ENCODE measurements at places on chromosomes 5 and 9. TPM values are rescaled to one million over a fixed set of nuclear protein-coding genes. Genes with fewer than 3 reads are reported as not detected.

The OLFM1 gene
- total RNA-seq, result 10.8 TPM

The NACC2 gene
- 12.7 TPM for total RNA-seq

The WWC1 gene
- total RNA-seq, result not detected

The TICAM2 gene
- total RNA-seq, result 5.4 TPM

The THBS4 gene
- 4.7 TPM for total RNA-seq

The PCDHB3 gene
- 1.2 TPM for total RNA-seq

- DNase-seq, result no peak
- H3K36me3 ChIP-seq, result no peaks in the 10 kb centered on the region
- H3K4me3 ChIP-seq, result no peak overlapping the region
- no peaks in the 10 kb centered on the region for H3K4me1 ChIP-seq
- H3K27ac ChIP-seq, result no peak overlapping the region
Observed at GRCh38 chr5:158373608-158374395, 514.9 kb upstream of the CLINT1 start.

DNA sequence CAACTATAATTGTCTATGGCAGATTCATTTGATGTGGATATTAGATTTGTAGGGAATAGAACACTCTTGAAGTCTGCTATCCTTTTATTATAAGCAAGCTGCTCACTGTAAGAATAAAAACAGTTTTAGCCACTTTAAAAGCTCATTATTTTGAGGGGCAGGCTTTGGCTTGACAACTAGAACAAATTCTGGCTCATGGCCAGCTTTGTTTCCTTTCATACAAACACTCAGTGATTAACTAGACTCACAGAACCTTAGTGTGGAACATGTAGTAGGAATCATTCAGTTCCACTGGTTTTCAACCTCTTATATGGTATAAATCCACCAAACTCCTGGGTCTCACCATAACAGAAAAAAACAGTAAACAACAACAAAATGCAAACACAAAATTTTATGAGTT, 27.4 kb upstream of the CEP120 start:
- no peaks in the 10 kb centered on the region for H3K36me3 ChIP-seq
- no peaks in the 10 kb centered on the region for H3K27me3 ChIP-seq
- no peak overlapping the region for H3K27ac ChIP-seq
- peak; percentile 18 for DNase-seq

DNA sequence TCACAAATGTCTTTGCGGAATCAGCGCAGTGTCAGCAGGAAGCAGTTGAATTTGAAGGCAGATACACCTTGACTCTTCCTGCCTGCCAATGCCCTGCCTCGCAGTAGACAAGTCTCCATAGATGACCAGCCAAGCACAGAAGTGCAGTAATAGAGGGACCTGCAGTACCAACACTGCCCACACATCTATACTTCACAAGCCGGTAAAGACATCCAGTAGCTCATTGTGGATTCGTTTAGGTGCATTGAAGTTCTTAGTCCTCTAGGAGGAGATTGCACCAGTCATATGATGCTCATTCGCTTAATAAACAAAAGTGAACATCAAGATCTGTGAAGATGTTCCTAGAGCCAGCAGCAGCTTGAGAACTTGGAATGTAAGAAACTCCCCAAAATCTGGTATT, 7.1 kb upstream of the IFNA2 start:
- no peaks in the 10 kb centered on the region for H3K4me1 ChIP-seq
- no peak overlapping the region for H3K4me3 ChIP-seq
- no peak for DNase-seq

GRCh38 chr9:109476642-109477257, 21.4 kb downstream of the PTPN3 start:
- H3K27me3 ChIP-seq, result no peaks in the 10 kb centered on the region
- H3K27ac ChIP-seq, result no peak overlapping the region
- H3K4me3 ChIP-seq, result no peak overlapping the region
- no peaks in the 10 kb centered on the region for H3K36me3 ChIP-seq

DNA sequence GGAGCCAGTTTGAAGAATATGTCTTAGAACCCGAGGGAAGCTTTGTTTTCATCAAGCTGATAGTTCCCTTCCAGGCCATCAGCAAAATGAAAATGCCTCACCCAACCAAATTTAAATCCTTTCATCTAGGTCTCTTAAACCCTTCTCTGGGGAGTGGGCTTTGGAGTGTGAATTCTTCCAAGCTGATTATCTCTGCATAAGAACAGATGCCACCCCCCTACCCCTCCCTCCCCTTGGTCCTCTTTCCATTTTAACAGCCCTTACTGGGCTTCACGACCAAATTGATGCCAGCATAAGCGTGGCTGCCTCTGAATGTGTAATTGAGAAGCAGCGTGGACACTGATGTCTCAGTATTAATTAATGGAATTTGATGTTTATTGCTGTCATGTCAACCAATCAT, 509.7 kb upstream of the CLINT1 start:
- H3K4me3 ChIP-seq, result no peak overlapping the region
- H3K27me3 ChIP-seq, result no peaks in the 10 kb centered on the region
- H3K27ac ChIP-seq, result no peak overlapping the region
- no peaks in the 10 kb centered on the region for H3K36me3 ChIP-seq
- no peaks in the 10 kb centered on the region for H3K4me1 ChIP-seq

- no peaks in the 10 kb centered on the region for H3K36me3 ChIP-seq
- H3K27ac ChIP-seq, result no peak overlapping the region
- H3K27me3 ChIP-seq, result no peaks in the 10 kb centered on the region
- no peaks in the 10 kb centered on the region for H3K4me1 ChIP-seq
- no peak for DNase-seq
Observed at GRCh38 chr5:43616535-43616934, 13.6 kb downstream of the NNT start.

DNA sequence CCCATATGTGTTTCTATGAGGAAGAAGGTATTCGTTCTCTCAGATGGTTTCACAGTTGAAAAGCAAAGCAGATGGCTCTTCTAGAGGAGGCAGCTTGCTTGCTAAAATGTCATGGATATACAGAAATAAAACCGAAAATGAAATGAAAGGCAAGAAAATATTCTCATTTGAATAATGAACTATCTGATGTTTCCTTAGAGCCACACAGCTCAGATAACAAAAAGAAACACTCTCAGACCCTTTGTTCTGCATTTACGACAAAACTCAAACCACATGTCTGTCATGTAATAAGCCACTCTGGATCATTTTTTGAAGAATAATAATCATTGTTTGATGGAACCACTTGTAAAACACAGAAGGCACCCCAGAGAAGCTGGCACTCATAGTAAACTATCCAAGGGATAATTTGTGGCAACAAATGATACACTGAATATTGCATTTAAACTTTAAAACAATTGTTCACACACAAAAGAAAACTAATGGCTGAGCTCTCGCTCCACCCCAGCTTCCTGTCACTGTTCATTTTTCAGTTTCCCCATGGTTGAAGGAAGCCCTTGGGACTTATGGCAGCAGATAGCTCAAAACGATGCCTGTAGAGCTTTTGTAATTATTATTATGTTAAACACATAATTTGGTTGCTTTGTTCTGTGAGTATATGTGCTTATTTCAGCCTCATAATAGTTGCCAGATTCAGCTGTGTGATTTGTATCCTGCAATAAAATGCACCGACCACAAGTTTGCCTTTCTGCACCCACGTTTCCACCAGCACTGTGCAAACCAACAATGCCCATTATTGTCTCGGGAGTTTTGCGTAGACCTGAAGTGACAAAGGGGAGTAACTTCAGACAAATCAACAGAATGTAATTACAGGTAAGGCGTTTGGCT, 256.0 kb downstream of the TMEM167A start:
- no peak overlapping the region for H3K27ac ChIP-seq
- no peak for DNase-seq
- no peak overlapping the region for H3K4me3 ChIP-seq
- H3K27me3 ChIP-seq, result no peaks in the 10 kb centered on the region

GRCh38 chr9:112005939-112006338, 109.3 kb downstream of the UGCG start:
- DNase-seq, result no peak
- no peak overlapping the region for H3K27ac ChIP-seq
- H3K36me3 ChIP-seq, result no peaks in the 10 kb centered on the region
- H3K27me3 ChIP-seq, result no peaks in the 10 kb centered on the region
- H3K4me1 ChIP-seq, result no peaks in the 10 kb centered on the region

DNA sequence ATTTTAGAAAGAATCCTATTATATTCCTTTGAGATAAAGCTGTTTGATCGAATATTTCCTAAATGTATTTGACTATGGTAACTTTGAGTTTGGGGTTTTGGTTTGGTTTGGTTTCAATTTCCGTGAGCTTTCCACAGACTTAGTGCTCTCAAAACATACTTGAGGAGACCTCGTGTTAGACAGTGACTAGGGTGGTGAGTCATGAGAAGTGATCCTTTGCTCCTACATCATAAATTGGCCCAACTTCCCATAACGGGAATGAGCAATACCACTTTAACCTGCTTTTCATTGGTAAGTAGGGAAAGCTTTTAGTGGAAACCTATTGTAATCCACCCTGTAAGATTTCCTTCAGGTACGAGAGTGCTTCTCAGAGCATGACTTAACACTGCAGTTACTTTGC, 3.8 kb upstream of the RASEF start:
- no peaks in the 10 kb centered on the region for H3K27me3 ChIP-seq
- H3K4me3 ChIP-seq, result no peak overlapping the region
- DNase-seq, result no peak
- H3K36me3 ChIP-seq, result no peaks in the 10 kb centered on the region

DNA sequence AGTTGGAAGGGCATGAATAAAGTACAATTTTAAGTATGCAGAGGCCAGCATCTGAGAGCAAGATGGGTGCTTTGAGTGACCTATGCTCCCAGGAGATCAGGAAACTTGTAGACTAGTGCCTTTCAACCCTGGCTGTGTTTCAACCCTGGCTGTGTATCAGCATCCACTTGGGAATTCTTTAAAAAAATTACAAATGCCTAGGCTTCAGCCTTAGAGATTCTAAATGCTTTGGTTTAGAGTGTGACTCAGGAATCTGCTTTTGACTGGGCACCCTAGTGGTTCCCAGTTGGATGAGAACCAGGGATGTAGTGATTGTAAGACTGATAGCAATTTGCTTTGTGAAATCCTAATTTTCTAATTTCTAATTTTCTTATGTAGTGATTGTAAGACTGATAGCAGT, 65.6 kb downstream of the RALGPS1 start:
- no peaks in the 10 kb centered on the region for H3K27me3 ChIP-seq
- DNase-seq, result no peak
- H3K4me3 ChIP-seq, result no peak overlapping the region
- no peaks in the 10 kb centered on the region for H3K4me1 ChIP-seq
- no peaks in the 10 kb centered on the region for H3K36me3 ChIP-seq
- H3K27ac ChIP-seq, result no peak overlapping the region

DNA sequence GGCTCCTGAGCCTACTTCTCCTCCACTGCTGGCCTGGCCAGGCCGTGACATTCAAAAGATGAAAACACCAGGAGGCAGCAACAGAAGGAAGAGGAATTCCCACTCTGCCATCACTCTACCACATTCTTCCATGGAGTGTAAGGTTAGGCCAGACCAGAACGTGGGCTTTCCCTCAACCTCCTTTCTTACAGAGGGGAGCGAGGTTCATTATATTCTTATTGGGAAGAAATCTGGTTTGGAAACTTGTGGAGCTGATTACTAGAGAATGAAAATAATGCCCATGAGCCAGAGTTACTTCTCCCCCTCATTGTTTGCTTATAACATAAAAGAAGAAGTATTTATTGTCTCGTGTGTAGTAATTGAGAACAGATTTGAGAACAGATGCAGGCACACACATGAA, 136.3 kb upstream of the BASP1 start:
- no peak for DNase-seq
- H3K4me1 ChIP-seq, result peaks cover 4% of the 10 kb centered on the region
- H3K27ac ChIP-seq, result no peak overlapping the region
- no peak overlapping the region for H3K4me3 ChIP-seq
- no peaks in the 10 kb centered on the region for H3K36me3 ChIP-seq
- no peaks in the 10 kb centered on the region for H3K27me3 ChIP-seq

DNA sequence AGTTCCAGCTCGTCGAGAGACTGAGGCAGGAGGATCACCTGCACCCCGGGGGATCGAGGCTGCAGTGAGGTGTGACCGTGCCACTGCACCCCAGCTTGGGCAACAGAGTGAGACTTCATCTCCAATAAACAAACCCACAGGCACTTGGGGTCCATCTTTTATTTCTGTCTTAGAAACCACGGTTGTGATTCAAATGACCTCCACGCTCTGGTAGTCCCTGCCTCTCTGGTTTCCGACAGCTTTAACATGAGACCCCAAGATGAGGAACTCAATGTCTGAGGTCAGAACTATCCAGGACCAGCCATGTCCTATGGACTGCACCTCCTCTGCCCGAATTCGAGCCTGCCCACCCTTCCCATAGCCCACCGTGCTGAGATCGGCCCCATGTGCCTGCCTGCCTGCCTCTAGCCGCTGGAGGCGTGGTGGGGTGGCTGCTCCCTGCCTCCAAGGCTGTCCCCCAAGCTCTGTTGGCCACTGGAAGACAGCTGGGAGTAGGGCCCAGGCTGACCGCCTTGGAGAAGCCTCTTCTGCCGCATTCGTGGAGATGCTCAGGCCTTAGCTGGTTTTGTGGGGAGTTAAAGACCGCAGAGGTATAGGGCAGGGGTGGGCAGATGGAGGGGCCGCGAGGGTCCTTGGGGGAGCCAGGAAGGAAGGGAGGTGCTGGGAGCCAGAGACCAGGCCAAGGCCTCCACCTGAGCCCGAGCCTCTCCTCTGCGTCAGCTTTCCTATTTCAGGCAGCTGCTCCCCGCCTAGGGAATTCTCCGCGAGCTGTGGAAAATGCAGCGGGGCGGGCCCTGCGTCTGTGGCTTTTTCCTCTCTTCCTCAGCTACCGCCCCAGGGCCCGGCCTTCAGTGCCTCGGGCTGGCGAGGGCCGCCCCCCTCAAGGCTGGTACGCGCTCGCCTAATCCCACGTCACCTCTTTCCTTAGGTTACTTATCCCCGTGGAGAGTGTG, 6.9 kb upstream of the WDR5 start:
- H3K27ac ChIP-seq, result peak overlapping the region; percentile 49
- H3K4me1 ChIP-seq, result no peaks in the 10 kb centered on the region
- no peaks in the 10 kb centered on the region for H3K36me3 ChIP-seq

- no peak overlapping the region for H3K4me3 ChIP-seq
- no peak for DNase-seq
- H3K27me3 ChIP-seq, result no peaks in the 10 kb centered on the region
- H3K4me1 ChIP-seq, result no peaks in the 10 kb centered on the region
- no peak overlapping the region for H3K27ac ChIP-seq
Observed at GRCh38 chr9:122329597-122329996, 41.2 kb upstream of the PTGS1 start.

- H3K4me3 ChIP-seq, result no peak overlapping the region
- no peaks in the 10 kb centered on the region for H3K27me3 ChIP-seq
- H3K4me1 ChIP-seq, result no peaks in the 10 kb centered on the region
- H3K36me3 ChIP-seq, result no peaks in the 10 kb centered on the region
Observed at GRCh38 chr9:22739712-22740111, 293.1 kb downstream of the DMRTA1 start.

DNA sequence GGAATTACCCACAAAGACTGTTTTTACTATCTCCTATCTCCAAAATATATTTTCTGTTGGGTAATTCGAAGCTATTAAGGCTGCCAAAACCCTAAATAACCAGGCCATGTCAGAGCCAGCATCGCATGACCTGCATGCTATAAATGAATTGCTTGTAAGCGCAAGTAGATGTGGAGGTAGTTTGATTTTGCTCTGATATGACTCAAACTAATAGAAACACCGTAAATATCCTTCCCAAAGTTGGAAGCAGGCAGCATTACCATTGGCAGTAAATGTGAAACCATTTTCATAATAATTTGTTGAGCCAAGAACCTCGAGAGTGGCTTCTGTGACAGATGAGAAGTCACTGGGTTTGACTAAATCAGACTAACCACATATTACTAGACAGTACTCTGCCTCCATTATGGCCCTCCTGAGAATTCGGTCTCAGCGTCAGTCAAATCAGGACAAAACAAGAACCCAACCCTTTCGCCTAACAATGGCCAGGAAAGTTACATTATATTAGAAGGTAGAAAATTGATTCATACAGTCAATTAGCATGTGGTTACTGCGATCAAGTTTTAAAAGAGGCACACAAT, 289.8 kb downstream of the SPOCK1 start:
- peak overlapping the region; percentile 25 for H3K27ac ChIP-seq
- H3K4me3 ChIP-seq, result no peak overlapping the region
- no peaks in the 10 kb centered on the region for H3K36me3 ChIP-seq
- H3K27me3 ChIP-seq, result no peaks in the 10 kb centered on the region
